Kidney tubule cell (primary cell): ENCODE measurements at places on chromosomes 13 and 19.

GRCh38 chr13:107518780-107519179 lies 696.6 kb downstream of the LIG4 start:
- no peak for DNase-seq

GRCh38 chr13:97360610-97361009 lies 73.4 kb upstream of the RAP2A start:
- DNase-seq: no peak

DNA sequence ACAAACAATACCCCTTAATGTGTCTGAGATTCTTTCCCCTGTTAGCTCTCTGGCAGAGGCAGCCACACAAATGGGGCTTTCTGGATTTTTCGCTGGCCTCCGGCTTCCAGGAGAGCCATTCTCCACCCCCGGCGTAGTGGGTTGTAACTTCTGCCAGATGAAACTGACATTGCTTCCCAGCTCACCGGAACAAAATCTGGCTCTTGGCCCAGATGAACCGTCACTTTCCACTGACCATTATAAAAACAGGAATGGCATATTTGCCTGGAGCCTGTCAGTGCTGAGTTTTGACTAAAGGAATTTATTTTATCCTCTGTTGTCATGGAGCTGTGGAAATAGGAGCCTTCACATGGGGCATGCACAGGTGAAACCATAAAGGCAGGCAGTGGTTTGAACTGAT lies 120.6 kb upstream of the GPR12 start:
- DNase-seq: peak; percentile 80

DNA sequence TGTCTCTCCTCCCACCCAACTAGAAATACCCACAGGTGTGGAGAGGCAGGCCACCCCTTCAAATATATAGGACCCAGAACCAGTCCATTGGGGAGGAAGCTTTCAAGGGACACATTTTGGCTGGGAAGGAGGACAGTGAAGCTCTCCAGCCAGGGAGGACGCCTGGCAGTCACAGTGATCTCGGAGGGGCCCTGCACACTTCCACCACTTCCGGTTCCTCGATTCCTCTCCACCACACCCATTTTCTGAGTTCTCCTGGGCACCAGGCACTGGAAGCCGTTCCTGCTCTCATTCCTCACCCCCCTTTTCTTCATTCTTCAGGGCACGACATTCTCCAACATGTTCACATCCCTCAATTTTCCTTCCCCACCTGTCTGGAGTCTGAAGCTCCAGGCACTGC lies 30.4 kb upstream of the CEACAM21 start:
- DNase-seq: no peak

- no peak for DNase-seq
These were observed 12.5 kb downstream of the C19orf18 start for GRCh38 chr19:57961785-57962184.

DNA sequence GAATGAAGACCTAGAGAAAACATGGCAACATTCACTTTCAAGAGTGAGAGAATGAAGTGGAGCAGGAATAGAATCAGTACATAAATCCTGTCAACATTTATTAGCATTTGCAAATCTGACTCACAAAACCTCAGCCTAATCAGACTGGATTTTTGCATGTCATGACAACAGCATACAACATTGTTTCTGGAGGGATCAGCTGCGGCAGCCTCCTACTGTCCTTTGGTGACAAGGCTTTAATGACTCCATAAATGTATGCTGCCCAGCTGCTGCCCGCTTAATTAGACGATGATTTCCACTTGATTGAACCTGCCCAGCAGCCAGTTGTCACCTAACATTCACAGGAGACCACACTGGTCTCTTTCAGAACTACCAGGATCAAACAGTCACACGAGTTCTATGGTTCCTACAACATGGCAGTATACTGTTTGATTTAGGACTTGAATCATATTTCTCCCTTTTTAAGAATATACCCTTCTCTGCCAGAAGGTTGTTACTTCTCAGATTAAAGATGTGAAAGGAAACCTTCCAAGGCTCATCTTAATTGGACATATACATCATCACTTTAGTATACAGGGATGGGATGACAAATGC lies 9.3 kb downstream of the EBPL start:
- DNase-seq: peak; percentile 41

- no peak for DNase-seq
These were observed 69.6 kb downstream of the ZNF557 start for GRCh38 chr19:7139095-7139494.

DNA sequence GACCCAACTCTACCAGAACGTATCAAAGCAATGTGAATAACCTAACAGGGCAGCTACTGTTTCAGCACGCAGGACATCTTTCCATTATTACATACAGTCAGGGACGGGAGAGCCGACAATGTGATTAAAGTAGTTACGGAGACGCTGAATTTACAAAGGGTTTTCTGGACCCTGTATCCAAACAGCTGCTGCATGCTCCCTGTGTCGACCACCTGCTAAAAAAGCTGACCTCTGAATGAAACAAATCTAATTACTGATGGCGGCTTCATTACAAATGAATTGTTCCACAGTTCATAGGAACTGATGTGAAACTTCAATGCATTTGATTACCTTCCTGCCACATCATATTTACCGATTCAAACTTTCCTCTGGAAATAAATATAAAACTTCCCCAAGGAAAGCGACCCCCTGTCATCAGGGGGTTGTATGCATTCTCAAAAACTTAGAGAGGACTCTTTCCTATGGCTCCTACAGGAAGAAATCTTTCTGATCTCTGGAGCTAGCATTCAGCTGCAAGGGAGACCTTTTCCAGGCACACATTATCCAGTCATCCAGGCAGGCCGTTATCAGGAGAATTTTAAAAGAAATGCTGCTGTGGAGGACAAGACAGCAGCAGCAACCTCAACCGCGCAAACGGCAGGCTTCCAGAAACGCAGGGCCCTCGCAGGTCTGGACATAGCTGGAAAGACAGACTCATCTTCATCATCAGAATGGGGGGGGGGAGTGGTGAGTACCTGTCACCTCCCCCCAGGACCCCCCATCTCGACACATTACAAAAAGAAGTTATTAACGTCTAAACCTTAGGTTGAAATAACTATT lies 3.1 kb downstream of the EFNB2 start:
- peak; percentile 36 for DNase-seq

GRCh38 chr13:74662905-74663304 lies 528.7 kb upstream of the KLF12 start:
- DNase-seq: no peak

- DNase-seq: peak; percentile 74
These were observed 2.9 kb downstream of the C13orf46 start for GRCh38 chr13:113970810-113971470.

GRCh38 chr13:27194209-27194608 lies 22.6 kb upstream of the USP12 start:
- DNase-seq: no peak

GRCh38 chr13:33229446-33230177 lies 55.9 kb downstream of the STARD13 start:
- DNase-seq: no peak

DNA sequence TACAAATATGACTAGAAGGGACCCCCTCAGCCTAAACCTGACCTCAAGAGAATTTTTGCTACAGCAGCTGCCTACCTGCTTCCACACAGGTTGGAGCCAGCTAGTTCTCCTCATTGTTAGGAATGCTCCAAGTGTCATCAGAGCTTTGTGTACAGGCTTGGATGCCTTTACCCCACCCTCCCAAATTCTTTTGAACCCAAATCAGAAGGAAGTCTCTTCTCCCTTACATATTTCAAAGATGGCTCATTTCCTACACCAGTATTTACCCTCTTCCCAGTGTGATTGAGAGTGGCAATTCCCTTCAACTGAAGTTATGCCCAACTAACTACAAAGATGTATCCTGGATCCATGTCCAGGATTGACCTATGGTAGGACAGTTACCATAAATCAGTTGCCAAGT lies 323.2 kb downstream of the OXGR1 start:
- peak; percentile 79 for DNase-seq

GRCh38 chr19:13300421-13301030 lies 150.3 kb downstream of the IER2 start:
- no peak for DNase-seq

DNA sequence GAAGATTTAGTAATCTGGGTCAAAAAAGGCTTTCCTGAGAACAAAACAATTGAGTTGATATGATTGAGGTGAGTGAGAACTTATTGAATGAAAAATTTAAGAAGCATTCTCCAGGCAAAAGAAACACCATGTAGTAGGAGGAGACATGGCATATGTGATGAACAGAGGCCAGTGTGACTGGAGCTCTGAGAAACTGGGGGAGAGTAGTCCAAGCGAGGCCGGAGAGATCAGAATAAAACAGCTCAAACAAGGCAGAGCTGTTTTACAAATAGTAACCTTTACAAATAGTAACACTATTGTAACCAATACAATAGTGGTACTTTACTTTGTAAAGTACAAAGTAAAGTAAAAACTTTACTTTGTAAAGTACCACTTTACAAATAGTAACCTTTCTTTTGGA lies 1159.1 kb downstream of the PCDH9 start:
- no peak for DNase-seq

- DNase-seq: no peak
These were observed 499.8 kb downstream of the GPC6 start for GRCh38 chr13:93726173-93726957.

GRCh38 chr13:31455581-31455980 lies 255.8 kb downstream of the B3GLCT start:
- no peak for DNase-seq

- no peak for DNase-seq
These were observed 33.8 kb upstream of the GTF2F2 start for GRCh38 chr13:45086484-45086883.

- DNase-seq: no peak
These were observed 25.3 kb upstream of the GPR183 start for GRCh38 chr13:99332456-99332855.

DNA sequence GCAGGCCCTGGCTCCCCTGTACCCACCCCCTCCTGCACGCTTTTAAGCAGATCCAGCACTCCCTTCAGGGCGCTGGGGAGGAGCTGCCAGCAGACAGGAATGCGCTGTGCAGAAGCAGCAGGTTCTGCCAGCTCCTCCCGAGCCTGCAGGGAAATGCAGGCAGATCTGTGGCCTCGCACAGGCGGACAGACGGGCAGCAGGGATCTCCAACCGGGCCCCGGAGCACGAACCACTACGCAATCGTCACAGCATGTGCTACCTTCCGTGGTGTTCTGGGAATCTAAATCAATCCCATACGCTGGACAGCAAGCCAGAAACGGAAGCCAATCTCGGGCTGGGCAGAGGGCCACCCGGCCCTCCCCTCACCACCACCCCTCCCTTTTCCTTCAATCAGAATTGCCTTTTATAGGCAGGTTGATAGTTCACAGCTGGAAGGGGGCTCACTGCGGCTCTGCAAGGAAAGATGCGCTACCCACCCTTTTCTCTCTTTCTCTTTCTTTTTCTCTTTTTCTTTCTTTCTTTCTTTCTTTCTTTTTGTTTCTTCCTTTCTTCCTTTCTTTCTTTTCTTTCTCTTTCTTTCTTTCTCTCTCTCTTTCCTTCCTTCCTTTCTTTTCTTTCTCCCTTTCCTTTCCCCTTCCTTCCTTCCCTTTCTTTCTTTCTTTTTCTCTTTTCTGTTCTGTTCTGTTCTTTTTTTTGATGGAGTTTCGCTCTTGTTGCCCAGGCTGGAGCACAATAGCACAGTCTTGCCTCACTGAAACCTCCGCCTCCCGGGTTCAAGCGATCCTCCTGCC lies 99.9 kb downstream of the GNG7 start:
- DNase-seq: peak; percentile 73

DNA sequence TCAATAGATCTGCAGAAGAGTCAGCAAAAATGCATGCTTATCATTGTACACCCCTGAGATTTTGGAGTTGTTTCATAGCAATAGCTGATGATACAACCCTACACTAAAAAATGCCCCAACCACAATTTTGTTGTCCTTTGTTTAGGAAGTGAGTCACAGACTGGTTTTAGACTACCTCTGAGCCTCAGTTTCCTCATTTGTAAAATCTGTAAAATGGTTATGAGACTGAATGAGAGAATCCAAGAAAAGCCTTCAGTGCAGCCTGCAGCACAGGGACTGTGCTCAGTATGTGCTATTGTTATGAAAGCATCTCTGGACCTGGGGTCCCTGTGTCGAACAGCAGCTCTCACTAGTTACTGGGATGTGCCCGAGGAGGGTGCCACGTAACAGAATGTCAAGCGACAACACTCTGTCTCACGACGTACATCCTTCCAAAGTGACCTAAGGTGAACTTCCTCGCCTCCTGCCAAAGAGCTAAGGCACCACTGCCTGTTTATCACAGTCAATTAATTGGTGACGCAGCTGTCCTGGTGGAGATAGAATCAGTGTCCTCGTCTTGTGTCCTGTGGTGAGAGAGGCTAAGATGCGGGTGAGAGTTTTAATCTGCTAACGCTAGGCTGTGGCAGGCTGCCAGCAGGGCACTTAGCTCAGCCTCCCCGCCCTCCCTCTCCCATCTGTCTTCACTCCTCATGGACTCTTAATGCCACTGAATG lies 18.1 kb downstream of the DHRS12 start:
- DNase-seq: no peak

DNA sequence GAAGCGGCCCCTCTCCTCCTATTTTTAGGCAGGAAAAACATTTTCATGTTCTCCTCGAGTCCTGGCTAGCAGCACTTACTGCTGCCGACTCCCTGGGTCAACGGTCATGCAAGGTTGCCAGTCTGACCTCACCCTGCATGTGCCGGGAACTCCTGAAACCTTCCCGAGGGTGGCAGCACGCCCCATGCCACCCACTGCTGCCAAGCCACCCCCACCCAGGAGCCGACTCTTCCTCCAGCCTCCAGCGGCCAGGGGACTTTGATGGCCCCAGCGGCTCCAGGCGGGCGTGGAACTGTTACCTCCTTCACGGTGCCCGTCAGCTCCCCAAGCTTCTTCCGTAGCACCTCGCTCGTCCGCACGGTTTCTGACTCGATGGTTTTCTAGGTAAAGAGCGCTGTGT lies 8.7 kb downstream of the TIMM44 start:
- no peak for DNase-seq

- DNase-seq: no peak
These were observed 145.9 kb upstream of the UBL3 start for GRCh38 chr13:29996316-29996715.

DNA sequence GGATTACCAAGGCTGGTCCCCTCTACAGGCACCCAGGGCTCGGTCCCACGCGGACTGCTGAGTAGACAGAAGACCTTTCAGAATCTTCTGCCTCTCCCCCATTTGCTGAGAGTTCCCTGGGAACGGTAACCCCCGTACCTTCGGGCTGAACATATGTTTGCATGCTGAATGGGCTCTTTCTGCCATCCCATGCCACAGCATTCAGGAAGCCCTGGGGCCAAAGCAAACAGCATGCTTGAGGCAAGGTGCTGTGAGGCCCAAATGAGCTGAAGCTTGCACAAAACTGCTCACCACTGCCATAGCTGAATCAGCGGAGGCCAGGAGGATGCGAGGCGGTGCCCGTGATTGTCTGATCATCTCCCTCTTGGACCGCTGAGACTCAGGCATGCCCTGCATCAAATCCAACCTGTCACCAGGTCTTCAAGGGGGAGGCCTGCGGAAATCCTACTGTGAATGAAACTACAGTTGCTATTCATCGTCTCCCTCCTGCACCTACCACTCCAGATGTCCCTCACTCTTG lies 16.3 kb upstream of the C19orf12 start:
- no peak for DNase-seq
